H54 (cell line): ENCODE measurements at places on chromosomes 1 and 21.
A peak's percentile ranks its signal among the peaks of the same experiment; 100 is the strongest.

DNA sequence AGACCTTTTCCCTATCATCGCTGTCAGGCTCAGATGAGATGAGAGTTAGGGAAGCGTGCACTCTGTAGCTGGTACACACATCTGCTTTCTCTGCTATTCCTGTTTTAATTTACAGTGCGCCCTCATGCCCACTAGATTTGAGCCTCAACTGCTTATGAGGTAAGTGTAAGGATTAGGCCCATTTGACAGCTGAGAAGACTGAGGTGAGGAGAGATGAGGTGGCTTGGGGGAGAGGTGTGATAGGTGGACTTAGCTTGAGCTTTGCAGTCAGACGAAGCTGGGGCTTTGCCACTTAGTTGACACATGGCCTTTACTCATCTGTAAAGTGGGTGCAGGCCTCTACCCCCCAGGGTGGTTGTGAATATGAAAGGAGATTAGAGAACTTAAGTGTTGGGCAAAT, 8.5 kb downstream of the TMEM61 start:
- DNase-seq = no peak

DNA sequence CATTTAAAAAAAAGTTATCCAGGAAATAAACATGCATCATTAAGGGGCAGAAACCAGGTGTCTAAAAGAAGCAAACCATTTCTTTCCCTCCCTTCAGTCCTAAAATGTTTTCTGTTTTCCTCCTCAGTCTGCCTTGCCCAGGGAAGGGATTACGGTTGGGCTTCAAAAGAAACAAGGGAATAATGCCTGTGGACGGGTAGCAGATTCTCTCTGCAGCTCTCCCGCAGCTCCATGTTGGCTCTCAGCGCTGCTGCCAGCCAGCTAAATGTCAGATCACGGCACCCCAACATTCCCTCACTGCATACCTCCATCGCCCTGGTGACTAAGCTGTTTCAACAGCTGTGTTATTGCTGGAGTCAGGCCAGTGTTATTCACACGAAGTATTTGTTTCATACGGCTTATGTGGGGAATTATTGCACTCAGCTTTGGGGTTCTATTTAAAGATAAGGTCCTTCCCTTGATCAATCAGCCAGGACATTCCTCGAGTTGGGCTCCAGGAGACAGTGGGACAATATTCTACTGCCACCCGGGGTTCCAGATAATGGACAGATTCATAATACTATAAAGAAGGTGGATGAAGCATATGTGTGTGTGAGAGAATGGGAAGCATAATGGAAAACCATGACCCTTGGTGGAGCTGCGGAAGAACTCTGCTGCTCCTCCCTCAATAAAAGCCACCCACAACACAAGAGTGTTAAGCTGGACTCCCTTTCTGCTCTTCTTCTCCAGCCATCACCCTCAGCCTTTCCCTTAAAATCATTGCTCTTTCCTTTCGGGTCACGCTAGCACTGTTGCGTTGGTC, 58.2 kb downstream of the WLS start:
- DNase-seq = peak; percentile 76

- DNase-seq = no peak
Observed at GRCh38 chr1:83581747-83582146, 417.2 kb downstream of the TTLL7 start.

GRCh38 chr1:189431447-189431846, 1046.2 kb downstream of the BRINP3 start:
- no peak for DNase-seq

GRCh38 chr1:110130989-110131388, 18.7 kb downstream of the UBL4B start:
- DNase-seq = no peak
